ENCODE measurements at places on chromosomes 2 and 18. TPM values are rescaled to one million over a fixed set of nuclear protein-coding genes. Genes with fewer than 3 reads are reported as not detected.

DNA sequence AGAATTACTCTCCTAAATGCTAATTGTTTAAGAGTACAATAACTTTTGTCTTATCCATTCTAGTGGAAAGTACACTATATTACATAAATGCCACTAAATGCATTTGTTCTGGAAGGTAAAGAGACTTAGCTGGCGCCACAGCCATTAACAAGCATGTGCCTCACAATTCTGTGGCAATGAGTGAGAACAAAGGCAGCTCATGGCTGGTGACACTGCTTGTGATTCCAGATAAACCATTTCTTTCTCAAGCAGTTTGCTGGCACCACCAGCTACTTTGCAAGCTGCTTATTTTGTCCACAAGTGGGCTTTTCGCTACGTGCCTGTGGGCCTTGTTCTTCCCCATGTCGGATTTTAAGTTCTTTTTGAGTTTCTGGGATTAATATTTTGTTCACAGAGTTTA lies 147.6 kb upstream of the SMAD7 start:
- DNase-seq: no peak

Gene CCDC85A
- total RNA-seq: 2.6 TPM

Gene FOXD4L1
- 0.92 TPM for total RNA-seq

Gene MDH1B
- total RNA-seq: 1.9 TPM

GRCh38 chr2:234422981-234423431 lies 73.9 kb downstream of the ARL4C start:
- no peak for DNase-seq

DNA sequence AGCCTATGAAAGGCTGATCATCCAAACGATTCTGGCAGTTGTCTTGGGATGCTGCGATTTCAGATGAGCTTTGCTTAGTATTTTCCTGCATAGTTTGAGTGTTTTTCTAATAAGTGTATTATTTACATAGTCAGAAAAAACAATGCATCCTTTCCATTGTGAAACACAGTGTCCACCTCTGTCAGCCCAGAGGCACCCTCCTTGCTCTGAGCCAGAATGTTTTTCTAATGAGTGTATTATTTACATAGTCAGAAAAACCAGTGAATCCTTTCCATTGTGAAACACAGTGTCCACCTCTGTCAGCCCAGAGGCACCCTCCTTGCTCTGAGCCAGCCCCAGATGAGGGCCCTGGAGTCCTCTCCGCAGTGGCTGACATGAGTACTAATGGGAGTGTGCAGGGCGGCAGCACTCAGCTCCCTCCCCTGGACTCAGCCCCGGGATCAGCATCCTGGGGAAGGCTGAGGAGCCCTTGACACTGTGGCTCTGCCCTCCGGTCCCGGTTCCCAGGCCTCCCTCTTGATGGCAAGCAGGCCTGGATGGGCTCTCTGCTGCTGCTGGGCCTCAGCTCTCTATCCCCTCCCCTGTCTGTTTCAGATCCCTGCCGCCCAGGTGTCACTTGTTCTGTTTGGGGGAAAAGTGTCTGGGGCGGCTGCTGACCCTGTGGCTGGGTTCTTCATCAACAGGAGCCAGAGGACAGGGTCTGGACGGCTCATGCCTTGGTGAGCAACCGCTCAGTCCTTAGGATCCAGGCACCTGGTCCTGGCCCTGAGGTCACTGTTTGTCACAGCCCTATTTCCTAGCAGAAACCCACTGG lies 5.9 kb downstream of the MFSD2B start:
- DNase-seq: no peak

Gene WNT10A
- total RNA-seq: 3.4 TPM

- DNase-seq: no peak
Measured at GRCh38 chr2:152037743-152038435, 61.0 kb downstream of the CACNB4 start.

Gene SIX3
- not detected for total RNA-seq

GRCh38 chr18:79540904-79541282 lies 138.7 kb upstream of the CTDP1 start:
- no peak for DNase-seq

DNA sequence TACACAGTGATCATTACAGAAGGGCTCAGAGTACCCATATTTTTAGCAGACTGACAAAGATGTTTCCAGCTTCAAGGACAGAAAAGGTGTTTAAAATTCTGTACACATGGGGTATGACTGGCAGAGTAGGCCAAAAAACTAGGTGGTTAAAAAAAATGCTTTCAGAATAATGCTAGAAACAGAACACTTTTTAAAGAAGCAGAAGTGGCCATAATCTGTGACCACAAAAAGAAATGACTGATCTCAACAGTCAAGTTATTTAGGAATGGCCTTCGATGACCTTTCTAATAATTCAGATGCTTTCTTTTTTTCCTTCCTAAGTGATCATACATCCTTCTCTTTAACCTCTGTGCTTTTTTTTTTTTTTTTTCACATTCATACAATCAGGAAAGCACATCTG lies 4.1 kb upstream of the AQP4 start:
- DNase-seq: no peak

- DNase-seq: no peak
Measured at GRCh38 chr18:8808001-8808400, 102.6 kb downstream of the MTCL1 start.

Gene MEP1B
- total RNA-seq: not detected

- DNase-seq: no peak
Measured at GRCh38 chr2:524442-524841, 152.8 kb downstream of the TMEM18 start.

DNA sequence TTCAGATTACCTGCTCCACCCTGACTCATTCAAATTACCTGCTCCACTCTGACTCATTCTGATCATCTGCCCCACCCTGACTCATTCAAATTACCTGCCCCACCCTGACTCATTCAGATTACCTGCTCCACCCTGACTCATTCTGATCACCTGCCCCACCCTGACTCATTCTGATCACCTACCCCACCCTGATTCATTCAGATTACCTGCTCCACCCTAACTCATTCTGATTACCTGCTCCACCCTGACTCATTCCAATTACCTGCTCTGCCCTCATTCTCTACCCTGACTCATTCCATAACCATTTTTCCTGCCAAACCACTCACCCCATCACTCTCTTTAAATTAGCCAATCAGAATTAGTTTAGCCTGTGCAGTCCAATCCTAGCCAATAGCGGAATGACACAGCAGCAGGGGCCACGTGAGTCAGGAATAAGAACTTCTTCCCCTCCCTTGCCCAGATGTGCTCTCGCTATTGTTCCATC lies 26.2 kb downstream of the CFAP53 start:
- peak; percentile 60 for DNase-seq

Gene REG3A
- total RNA-seq: not detected

Gene EDAR
- not detected for total RNA-seq

GRCh38 chr18:6785001-6785400 lies 55.5 kb downstream of the ARHGAP28 start:
- DNase-seq: no peak

- peak; percentile 27 for DNase-seq
Measured at GRCh38 chr18:8959551-8960135, 142.9 kb upstream of the NDUFV2 start.

Gene ICOS
- not detected for total RNA-seq

GRCh38 chr18:78679031-78679430 lies 300.6 kb upstream of the SALL3 start:
- no peak for DNase-seq

Gene ACSL3
- total RNA-seq: 167 TPM

DNA sequence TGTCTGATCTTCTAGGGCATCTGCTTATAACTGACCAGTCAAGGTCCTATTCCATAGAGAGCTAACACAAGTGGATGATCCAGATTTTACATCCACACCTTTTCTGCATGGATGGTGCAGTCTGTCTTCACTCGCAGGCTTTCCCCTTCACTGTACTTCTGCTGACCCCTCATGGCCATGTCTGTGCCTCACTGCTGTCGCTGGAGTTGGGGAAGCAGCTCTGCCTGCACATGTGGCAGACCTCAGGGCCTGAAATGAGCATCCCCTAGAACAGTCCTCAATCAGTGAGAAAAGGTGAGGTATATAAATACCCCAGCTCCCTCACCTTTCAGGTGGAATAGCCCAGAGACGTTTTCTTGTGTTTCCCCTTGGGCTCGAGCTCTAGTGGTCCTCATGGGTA lies 233.8 kb downstream of the ANKRD36B start:
- no peak for DNase-seq

Gene KHK
- 4.2 TPM for total RNA-seq

DNA sequence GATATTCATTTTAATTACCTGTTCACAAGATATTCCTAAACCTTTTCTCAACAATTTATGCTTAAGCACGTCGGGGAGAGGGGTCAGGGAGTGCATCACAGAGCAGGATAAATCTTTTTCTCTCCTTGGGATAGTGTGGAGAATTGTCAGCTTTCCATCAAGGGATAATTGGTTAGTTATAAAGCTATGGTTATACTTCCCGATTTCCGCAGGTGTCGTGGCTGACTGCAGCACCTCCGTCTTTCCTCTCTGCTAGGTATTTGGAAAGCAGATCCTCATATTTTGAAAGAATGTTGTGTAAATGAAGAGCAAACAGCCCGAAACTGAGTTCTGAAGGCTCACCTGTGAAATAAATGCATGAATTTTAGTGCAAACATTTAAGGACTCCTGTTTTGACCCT lies 778 bp downstream of the DYNC2LI1 start:
- no peak for DNase-seq

Gene DNER
- total RNA-seq: 1.1 TPM

Gene LHCGR
- total RNA-seq: not detected

Gene AQP12A
- not detected for total RNA-seq
